ENCODE measurements at places on chromosomes 6 and 20. TPM values are rescaled to one million over a fixed set of nuclear protein-coding genes. Genes with fewer than 3 reads are reported as not detected.

The BPIFB6 gene
- not detected for total RNA-seq

- no peak for DNase-seq
These were observed 654 bp downstream of the TBC1D7 start for GRCh38 chr6:13327691-13328075.

- DNase-seq: no peak
These were observed 204.0 kb downstream of the TSHZ2 start for GRCh38 chr20:53176134-53176533.

DNA sequence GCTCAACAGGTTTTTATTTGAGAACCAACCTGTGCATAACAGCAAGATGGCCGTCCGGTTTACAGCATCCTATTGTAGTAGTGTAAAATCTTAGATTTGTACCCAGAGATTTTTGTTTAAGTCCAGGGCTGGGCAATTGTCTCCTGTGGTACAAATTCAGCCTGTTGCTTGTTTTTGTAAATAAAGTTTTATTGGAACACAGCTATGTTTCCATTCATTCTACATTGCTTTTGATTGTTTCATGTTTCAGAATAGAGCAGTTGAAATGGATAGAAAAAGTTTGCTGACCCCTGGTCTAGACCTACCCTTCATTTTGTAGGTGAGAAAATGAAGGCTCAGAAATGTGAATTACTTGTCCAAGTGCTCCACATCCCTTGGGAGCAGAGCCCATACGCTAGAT, 8.5 kb downstream of the SMPDL3A start:
- DNase-seq: no peak

DNA sequence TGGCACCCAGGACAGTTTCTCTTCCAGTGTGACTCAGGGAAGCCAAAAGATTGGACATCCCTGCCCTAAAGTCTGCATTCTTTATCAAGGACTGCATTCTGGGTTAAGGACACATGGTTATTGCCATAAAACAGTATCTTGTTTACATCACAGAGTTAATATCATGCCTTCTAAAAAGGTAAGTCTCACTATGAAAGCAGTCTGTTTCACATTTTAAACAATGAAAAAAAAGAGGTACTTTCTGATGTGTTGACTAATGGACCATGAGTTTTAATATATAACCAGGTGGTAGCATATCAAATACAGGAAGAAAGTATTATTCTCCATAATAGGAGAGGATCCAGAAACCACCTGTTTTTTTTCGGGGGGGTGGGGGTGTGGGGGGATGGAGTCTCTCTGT, 93.7 kb downstream of the TIAM2 start:
- no peak for DNase-seq

DNA sequence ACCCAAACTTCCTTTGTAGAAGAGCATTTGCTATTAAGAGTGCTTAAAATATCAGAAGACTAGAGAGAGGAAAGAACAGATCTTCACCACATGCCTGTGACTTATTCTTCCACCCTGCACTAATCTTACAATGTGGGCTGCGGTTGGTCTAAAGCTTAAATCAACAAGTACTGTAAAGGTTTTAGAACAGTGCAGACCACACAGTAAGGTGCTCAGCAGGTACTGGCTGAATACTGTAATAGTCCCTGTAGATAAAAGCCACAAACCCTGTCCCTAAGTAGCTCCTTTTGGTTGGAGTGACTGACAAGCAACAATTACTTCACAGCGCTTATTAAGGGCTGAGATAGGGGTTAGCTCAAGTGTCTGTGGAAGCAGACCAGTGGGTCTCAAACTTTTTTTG, 972 bp upstream of the PHF3 start:
- DNase-seq: no peak

DNA sequence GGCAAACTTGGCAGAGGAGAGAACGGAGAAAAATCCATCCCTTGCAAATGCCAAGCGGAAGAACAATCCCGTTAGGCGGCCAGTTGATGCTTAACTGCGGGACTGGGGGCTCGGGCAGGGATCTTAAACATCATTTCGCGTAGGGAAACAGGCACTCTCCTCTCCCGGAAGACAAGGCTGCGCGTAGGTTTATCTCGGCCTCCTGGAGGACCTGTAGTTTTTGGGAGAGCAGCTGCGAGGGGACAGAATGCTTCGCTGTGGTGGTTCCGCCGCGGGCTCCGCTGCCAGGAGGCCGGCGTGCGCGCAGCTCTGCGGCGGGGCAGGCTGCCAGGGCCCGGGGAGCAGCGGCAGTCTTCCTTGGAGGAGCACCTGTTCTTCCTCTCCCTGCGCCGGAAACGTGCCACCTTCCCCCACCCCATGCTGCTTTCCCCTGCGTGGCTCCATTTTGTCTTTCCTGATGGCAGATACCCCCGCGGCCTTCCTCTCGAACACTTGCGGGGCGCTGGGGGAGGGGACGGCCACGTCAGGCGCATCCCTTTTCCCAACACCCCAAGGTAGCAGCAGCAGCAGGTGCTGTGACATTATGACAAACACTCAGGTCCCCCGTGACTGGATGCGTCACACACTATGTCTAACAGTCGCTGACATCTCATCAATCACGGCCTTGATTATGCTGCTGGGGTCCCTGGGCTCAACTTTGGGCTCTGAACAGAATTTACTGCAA, 230.7 kb upstream of the BTBD3 start:
- DNase-seq: no peak
